ENCODE measurements at places on chromosomes 3 and 15. TPM values are rescaled to one million over a fixed set of nuclear protein-coding genes. Genes with fewer than 3 reads are reported as not detected.

- H3K27me3 ChIP-seq, result peaks cover 2% of the 10 kb centered on the region
- no peaks in the 10 kb centered on the region for H3K4me1 ChIP-seq
- no peak for DNase-seq
- H3K36me3 ChIP-seq, result no peaks in the 10 kb centered on the region
- H3K4me3 ChIP-seq, result no peak overlapping the region
- no peak overlapping the region for H3K27ac ChIP-seq
Measured at GRCh38 chr3:55583475-55583874, 96.4 kb upstream of the WNT5A start.

DNA sequence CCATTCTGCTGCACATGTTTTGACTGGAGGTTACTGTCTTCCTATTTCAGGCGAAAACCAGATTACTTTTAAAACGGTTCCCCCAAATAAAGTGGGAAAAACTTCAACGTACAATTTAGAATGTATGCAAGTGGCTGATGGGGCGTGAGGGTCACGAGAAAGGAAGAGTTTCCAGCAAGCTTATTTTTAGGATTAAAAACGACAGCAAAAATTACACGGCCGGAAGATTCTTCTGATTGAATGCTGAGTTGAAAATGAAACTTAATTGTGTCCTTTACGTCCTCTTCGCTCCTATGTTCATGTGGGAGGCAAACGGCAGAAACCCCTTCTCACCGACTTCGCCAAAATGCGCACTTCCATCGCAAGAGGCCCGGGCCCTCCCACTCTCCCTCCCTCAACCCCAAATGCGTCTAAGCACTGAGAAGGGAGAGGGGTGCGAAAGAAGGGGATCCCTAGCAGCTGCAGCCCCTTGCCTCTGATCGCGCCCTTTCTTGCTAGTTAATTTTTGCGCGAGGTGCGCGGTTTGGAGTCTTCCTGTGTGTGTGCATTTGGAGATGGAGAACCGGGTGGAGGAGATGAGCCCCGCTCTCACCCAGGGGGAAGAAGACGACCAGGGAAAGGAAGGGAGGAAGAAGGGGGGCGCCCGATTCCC, 656 bp downstream of the CD47 start:
- DNase-seq, result peak; percentile 57
- peak overlapping the region; percentile 94 for H3K27ac ChIP-seq
- H3K27me3 ChIP-seq, result no peaks in the 10 kb centered on the region
- H3K4me1 ChIP-seq, result no peaks in the 10 kb centered on the region
- peak overlapping the region; percentile 95 for H3K4me3 ChIP-seq

GRCh38 chr15:85723960-85724945, 70.5 kb downstream of the KLHL25 start:
- H3K27me3 ChIP-seq, result no peaks in the 10 kb centered on the region
- H3K4me3 ChIP-seq, result no peak overlapping the region
- H3K36me3 ChIP-seq, result peaks cover 4% of the 10 kb centered on the region
- DNase-seq, result no peak

DNA sequence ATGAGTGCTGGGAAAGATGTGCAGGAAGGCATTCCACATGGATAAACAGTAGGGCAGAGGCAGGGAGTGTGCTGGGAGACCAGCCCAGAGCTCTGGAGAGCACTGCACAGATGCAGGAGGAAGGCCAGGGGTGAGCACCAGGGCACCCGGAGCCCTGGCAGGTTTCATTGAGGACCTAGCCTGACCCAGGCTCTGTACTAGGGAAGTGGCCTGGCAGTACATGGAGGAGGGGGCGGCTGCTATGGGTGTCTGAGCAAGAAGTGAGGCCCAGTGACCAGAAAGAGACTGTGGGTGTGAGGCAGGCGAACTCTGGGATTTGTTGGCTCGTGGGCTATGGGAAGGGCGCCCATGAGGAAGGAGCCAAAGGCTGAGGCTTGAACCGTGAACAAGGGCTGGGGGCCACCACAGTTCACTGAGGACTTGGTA, 139.1 kb downstream of the DNAJB8 start:
- no peak overlapping the region for H3K4me3 ChIP-seq
- no peaks in the 10 kb centered on the region for H3K27me3 ChIP-seq
- H3K36me3 ChIP-seq, result no peaks in the 10 kb centered on the region
- H3K27ac ChIP-seq, result no peak overlapping the region

- no peaks in the 10 kb centered on the region for H3K36me3 ChIP-seq
- H3K27me3 ChIP-seq, result no peaks in the 10 kb centered on the region
- no peak overlapping the region for H3K27ac ChIP-seq
Measured at GRCh38 chr15:60969658-60970057, 259.4 kb downstream of the RORA start.

DNA sequence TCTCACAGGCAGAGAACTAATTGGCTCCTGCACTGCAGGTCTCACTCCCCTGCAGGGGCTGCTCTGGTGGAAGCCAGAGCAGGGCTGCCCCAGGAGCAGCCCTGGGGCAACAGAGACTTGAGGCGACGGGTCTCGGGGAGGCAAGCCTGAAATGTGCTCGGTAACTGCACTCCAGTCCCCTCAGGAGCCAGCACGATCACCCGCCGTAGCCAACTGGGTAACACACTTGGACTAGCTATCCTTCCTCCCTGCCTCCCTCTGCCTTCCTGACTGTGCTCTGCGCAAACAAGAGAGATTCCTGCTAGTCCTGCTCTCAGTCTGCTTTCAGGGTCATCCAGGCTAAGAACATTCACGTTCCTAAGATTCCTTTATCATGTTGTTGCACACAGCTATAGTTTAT, 140.7 kb upstream of the NSMCE3 start:
- H3K27me3 ChIP-seq, result no peaks in the 10 kb centered on the region
- no peak overlapping the region for H3K27ac ChIP-seq
- no peaks in the 10 kb centered on the region for H3K4me1 ChIP-seq

AHSG gene
- not detected for total RNA-seq

ABHD17C gene
- 32.2 TPM for total RNA-seq

DNA sequence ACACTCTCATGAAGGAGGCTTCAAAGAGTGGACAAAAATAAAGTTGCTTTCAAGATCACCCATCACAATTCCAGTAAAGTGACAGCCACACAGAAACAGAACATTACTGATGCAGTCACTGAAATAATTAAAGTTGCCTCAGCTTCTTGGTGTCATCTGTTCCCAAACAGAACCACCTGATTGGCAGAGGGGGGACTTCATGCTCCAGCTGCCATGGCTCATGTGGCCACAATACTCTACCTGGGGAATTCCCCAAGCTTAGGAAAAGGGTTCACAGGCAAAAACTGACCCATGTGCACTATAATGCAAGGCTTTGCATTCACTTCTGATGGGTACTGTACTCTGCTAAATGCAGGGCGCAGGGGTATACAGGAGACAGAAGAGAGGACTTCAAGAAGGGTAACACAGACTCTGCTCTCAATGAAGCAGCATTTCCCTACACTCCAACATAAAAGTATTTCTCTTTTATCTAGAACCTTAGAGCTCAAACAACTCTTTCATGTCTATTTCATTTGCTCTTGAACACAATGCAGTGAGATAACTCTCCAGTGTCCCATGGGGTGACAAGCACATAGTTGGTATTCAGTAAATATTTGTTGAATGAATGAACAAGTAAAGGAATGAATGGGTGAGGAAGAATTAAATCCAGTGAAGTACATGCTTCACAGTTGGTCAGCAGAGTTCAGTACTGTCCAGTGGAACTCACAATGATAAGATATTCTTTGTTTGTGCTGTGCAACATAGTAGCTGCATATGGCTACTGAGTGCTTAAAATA, 8.6 kb upstream of the CTNNB1 start:
- no peak for DNase-seq
- no peak overlapping the region for H3K4me3 ChIP-seq
- no peaks in the 10 kb centered on the region for H3K4me1 ChIP-seq
- no peaks in the 10 kb centered on the region for H3K36me3 ChIP-seq

GRAMD1C gene
- total RNA-seq, result 4.5 TPM

GRCh38 chr3:7875925-7876324, 625.7 kb upstream of the LMCD1 start:
- peak; percentile 59 for DNase-seq
- no peaks in the 10 kb centered on the region for H3K27me3 ChIP-seq
- peaks cover 7% of the 10 kb centered on the region for H3K4me1 ChIP-seq
- no peak overlapping the region for H3K4me3 ChIP-seq

DNA sequence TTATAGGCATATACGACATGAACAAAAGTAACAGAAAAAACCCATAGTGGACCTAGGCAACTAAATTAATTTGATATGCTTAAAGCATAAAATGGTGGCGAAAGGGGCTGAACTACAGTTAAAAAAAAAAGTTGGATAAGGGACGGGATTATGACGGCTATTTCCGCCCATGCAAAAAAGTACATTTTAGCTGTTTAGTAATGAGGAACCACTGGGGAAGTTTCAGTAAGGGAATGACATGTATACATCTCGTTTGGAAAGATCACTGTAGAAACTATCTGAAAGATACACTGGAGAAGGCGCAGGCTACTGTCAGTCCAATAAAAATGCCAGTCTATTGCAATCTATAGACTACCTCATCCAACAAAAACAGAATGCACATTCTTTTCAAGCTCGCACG, 65.6 kb downstream of the ZNF148 start:
- no peaks in the 10 kb centered on the region for H3K27me3 ChIP-seq
- H3K27ac ChIP-seq, result no peak overlapping the region
- H3K4me1 ChIP-seq, result peaks cover 18% of the 10 kb centered on the region
- H3K36me3 ChIP-seq, result peaks cover 15% of the 10 kb centered on the region

DNA sequence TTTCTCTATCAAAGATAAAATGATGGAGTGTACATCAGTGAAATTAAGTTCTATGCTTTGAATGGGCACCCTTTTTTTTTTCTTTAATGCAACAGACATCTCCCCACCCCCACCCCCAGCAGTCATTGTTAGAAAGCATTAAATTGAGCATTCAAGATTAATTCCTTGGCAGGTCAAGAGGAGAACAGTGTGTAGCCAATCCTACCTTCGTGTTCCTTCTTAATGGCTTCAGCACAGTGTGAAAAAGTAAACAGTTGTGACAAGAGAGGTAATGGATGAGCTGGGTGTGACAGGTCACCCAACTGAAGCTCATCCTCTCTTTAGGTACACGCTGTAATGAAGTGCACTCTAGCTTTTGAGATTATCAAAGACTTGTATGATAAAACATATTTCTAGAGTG, 198.5 kb upstream of the RARB start:
- no peak overlapping the region for H3K4me3 ChIP-seq
- no peaks in the 10 kb centered on the region for H3K27me3 ChIP-seq
- DNase-seq, result no peak
- no peak overlapping the region for H3K27ac ChIP-seq
- H3K36me3 ChIP-seq, result no peaks in the 10 kb centered on the region

ADGRG7 gene
- total RNA-seq, result not detected

GRCh38 chr3:89586676-89587075, 479.3 kb downstream of the EPHA3 start:
- H3K4me3 ChIP-seq, result no peak overlapping the region
- no peak for DNase-seq
- no peaks in the 10 kb centered on the region for H3K27me3 ChIP-seq
- H3K27ac ChIP-seq, result no peak overlapping the region

GRCh38 chr15:57510647-57511046, 81.1 kb upstream of the MYZAP start:
- no peak overlapping the region for H3K4me3 ChIP-seq
- H3K4me1 ChIP-seq, result peaks cover 12% of the 10 kb centered on the region
- DNase-seq, result no peak
- no peak overlapping the region for H3K27ac ChIP-seq
- no peaks in the 10 kb centered on the region for H3K36me3 ChIP-seq

DNA sequence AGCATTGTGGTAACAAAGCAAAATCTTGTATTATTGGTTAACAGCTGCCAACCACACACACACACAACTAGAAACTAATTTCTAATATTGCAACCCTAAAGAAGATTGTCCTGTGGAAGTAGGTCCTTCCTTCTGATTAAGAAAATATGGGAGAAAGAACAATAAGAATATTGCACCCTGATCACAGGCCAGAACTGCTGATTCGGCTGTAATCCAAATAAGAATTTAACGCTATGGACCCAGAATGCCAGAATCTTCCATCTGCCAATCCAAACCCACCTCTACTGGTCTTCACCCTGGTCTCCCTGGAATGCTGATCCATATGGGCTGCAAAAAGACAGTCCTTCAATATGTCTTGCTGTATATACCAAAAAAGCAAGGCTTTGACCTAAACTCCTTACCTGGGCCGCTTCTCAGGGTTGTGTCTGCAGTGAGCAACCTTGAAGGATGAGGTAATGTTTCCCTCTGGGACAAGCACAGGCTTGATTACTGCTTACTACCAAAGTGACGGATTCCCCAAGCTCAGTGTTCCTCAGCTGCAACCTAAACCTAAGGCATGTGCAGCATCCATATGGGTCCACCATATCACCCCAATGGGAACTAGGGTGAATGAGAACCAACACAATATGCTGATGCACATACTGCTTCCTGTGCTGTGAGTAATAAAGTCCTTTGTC, 8.0 kb downstream of the CCDC14 start:
- no peak for DNase-seq
- no peaks in the 10 kb centered on the region for H3K27me3 ChIP-seq
- H3K36me3 ChIP-seq, result no peaks in the 10 kb centered on the region
- H3K4me3 ChIP-seq, result no peak overlapping the region
- H3K27ac ChIP-seq, result no peak overlapping the region
- H3K4me1 ChIP-seq, result no peaks in the 10 kb centered on the region

- peak; percentile 14 for DNase-seq
- no peaks in the 10 kb centered on the region for H3K4me1 ChIP-seq
- H3K4me3 ChIP-seq, result no peak overlapping the region
- peak overlapping the region; percentile 28 for H3K27ac ChIP-seq
- no peaks in the 10 kb centered on the region for H3K27me3 ChIP-seq
- H3K36me3 ChIP-seq, result no peaks in the 10 kb centered on the region
Measured at GRCh38 chr3:53420831-53421230, 73.5 kb upstream of the DCP1A start.

SEMA3G gene
- total RNA-seq, result 36.5 TPM

GRCh38 chr3:31050296-31050695, 155.8 kb upstream of the GADL1 start:
- no peaks in the 10 kb centered on the region for H3K27me3 ChIP-seq
- no peak overlapping the region for H3K27ac ChIP-seq
- H3K36me3 ChIP-seq, result no peaks in the 10 kb centered on the region
- no peaks in the 10 kb centered on the region for H3K4me1 ChIP-seq

GRCh38 chr3:121995161-121996137, 26.6 kb downstream of the ILDR1 start:
- peak; percentile 44 for DNase-seq
- no peaks in the 10 kb centered on the region for H3K36me3 ChIP-seq
- no peaks in the 10 kb centered on the region for H3K27me3 ChIP-seq
- no peak overlapping the region for H3K4me3 ChIP-seq
- H3K27ac ChIP-seq, result peak overlapping the region; percentile 77

GRCh38 chr3:148106062-148106461, 591.6 kb upstream of the AGTR1 start:
- no peaks in the 10 kb centered on the region for H3K4me1 ChIP-seq
- no peaks in the 10 kb centered on the region for H3K27me3 ChIP-seq
- no peak for DNase-seq
- no peak overlapping the region for H3K27ac ChIP-seq
- H3K36me3 ChIP-seq, result no peaks in the 10 kb centered on the region

TMEM207 gene
- total RNA-seq, result not detected

RFTN1 gene
- total RNA-seq, result 47.2 TPM

GRCh38 chr3:165459924-165460835, 264.0 kb upstream of the SLITRK3 start:
- no peaks in the 10 kb centered on the region for H3K27me3 ChIP-seq
- H3K4me1 ChIP-seq, result no peaks in the 10 kb centered on the region
- no peaks in the 10 kb centered on the region for H3K36me3 ChIP-seq
- no peak overlapping the region for H3K4me3 ChIP-seq

DZIP1L gene
- total RNA-seq, result 14.0 TPM

Data from left lung (tissue), 14 donors.